Neural crest cell (in vitro differentiated cells): ENCODE measurements at places on chromosomes 13 and 19.

- H3K4me1 ChIP-seq, result peaks cover 24% of the 10 kb centered on the region
- peak overlapping the region; percentile 99 for H3K27ac ChIP-seq
- H3K36me3 ChIP-seq, result no peaks in the 10 kb centered on the region
- peak overlapping the region; percentile 99 for H3K4me3 ChIP-seq
- peaks cover 10% of the 10 kb centered on the region for H3K27me3 ChIP-seq
Measured at GRCh38 chr19:5903056-5903623, 450 bp downstream of the NDUFA11 start.

DNA sequence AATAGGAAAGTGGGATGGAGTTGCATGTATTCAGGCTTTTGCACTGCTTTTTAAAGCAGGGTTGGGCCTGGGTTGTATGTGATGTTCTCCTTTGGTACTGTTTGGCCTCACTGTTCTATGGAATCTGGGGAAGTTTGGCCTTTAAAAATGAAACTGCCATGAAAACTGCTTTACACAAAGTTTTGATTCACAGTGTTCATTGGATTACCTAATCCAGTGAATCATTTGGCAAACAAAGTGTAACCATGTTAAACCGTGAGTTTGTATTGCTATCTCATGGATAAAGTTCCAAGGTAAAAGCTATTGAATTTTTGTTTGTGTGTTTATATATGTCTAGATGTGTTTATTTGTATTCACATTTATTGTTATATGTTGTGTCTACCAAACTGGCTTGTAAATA lies 1658.6 kb downstream of the OLFM4 start:
- no peaks in the 10 kb centered on the region for H3K27me3 ChIP-seq
- no peak for DNase-seq
- no peaks in the 10 kb centered on the region for H3K4me1 ChIP-seq
- no peak overlapping the region for H3K4me3 ChIP-seq
- no peak overlapping the region for H3K27ac ChIP-seq
- H3K36me3 ChIP-seq, result peaks cover 2% of the 10 kb centered on the region

- DNase-seq, result peak; percentile 76
- H3K27me3 ChIP-seq, result peaks cover 6% of the 10 kb centered on the region
- no peaks in the 10 kb centered on the region for H3K36me3 ChIP-seq
- H3K4me1 ChIP-seq, result no peaks in the 10 kb centered on the region
Measured at GRCh38 chr13:97028441-97029299, 34.4 kb upstream of the OXGR1 start.

GRCh38 chr19:32866061-32866460 lies 3.5 kb downstream of the SLC7A9 start:
- H3K4me1 ChIP-seq, result no peaks in the 10 kb centered on the region
- DNase-seq, result no peak
- H3K27me3 ChIP-seq, result no peaks in the 10 kb centered on the region
- no peak overlapping the region for H3K4me3 ChIP-seq
